Stimulated activated CD8-positive, alpha-beta memory T cell treated with anti-CD3 and anti-CD28 coated beads, Interleukin-15, amount 100 ng/mL, for 1 hour (primary cell): ENCODE measurements at places on chromosomes 3 and 15.

GRCh38 chr15:51846463-51847230 lies 17.2 kb downstream of the TMOD3 start:
- DNase-seq: no peak

- no peak for DNase-seq
Measured at GRCh38 chr3:186123012-186123411, 14.1 kb upstream of the ETV5 start.

DNA sequence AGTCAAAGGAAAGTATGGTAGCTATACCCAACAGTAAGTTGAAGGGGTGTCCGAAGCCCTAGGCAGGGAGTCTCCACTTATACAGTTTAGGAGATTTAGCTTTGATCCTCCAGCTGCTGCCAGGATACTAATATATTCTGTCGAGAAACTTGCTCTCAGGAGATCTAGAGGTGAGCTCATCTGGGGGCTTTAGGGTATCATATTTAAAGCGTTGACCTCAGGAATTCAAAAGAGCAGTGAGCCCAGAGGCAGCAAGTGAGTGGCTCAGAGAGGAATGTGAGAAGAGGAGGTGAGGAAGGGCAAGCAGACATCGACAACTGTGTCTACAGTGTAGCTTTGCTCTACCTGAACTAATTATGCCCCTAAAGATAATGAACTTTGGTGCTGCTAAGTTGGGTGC lies 245.1 kb upstream of the LRTM1 start:
- no peak for DNase-seq

DNA sequence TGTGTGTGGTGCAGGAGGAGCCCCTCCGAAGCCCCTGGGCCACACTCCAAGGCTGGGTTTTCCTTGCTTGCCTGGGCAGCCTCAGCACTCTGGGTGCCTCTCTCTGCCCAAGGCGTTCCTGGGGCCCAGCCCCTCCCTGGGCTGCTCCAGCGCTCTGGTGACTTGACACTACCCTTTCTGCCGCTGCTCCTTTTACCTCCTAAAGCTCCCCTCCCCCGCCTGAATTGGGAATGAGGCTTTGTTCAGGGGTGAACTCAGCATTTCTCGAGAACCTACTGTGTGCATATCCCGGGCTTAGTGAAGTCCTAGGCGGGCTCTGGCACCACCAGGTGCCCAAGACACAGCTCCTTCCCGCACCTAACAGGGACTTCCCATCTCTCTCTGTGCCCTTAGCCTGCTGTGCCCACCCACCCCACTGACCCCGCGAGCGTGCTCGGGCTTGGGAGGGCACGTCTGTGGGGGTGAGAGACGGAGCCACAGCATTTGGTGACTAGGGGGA lies 1.2 kb upstream of the BAHD1 start:
- DNase-seq: no peak

DNA sequence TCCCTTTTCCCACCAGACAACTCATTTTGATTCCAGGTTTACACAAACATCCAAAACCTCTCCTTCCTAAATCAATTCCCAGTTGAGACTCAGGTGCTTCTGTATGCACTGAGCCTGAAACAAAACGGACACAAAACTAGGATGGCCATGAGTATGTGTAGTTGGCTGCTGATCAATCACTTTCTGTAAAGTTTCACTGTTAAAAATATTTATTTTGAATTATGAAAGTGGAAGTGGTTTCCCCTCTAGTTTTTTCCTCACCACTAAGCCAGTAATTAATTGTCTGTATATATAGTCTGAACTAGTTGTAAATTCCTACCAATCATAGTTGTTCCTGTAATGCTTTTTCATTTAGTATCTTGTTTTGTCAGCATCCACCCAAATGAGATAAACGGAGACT lies 51.7 kb upstream of the TSPAN3 start:
- no peak for DNase-seq

DNA sequence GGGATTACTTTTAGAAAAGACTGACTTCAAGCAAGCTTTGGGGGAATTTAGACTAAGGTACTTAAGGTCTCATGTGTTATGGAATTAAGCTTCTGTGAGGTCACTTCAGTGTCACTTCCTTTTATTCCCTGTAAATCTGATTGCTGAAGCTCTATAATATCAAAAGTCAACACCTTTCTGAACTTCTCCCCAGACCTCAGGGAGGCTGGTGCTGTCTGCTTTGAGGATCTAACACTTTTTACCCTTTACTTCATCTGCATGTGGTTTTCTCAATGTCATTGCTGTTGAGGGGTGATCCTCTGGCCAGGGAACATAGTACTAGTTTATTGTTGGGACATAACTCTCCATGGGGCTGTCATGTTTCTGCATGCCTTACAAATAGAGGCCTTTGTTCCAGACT lies 41.8 kb upstream of the RASGRF1 start:
- DNase-seq: no peak

GRCh38 chr3:127011270-127011992 lies 28.5 kb downstream of the PLXNA1 start:
- DNase-seq: no peak

DNA sequence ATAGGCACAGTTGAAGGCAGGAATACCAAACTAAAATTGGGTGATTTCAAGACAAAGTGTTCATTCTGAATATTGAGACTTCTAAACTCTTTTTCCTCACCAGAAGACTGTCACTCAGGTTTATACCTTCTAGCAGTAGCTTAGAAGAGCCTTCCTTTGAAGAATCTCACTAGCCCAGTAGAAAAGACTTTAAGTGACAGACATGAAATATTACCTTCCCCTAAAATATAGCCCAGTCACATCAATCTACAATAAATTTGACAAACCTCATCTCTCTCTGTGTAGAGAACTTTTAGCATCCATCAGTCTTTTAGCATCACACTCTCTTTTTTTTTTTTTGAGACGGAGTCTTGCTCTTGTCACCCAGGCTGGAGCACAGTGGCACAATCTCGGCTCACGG lies 97.5 kb downstream of the HERC1 start:
- DNase-seq: no peak

- no peak for DNase-seq
Measured at GRCh38 chr15:77998592-77998991, 78.9 kb downstream of the TBC1D2B start.

DNA sequence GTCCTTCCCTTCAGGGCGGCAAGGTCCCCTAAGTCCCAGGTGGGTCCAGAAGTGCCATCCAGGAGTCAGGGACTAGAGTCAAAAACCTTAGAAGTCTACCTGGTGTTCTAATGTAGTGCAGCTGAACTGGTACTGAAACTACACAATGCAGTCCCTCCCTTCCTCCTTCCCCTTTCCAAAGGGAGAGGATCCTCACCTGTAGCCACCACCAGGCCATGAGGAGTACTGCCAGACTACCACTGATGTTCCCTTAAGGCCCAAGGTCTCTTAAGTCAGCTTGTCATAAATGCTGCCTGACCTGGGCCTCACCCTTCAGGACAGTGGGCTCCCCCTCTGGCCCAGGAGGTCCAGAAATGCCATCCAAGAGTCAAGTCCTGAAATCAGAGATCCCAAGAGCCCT lies 98.9 kb downstream of the ULK4 start:
- no peak for DNase-seq

- no peak for DNase-seq
Measured at GRCh38 chr15:38668898-38669391, 104.3 kb upstream of the RASGRP1 start.

DNA sequence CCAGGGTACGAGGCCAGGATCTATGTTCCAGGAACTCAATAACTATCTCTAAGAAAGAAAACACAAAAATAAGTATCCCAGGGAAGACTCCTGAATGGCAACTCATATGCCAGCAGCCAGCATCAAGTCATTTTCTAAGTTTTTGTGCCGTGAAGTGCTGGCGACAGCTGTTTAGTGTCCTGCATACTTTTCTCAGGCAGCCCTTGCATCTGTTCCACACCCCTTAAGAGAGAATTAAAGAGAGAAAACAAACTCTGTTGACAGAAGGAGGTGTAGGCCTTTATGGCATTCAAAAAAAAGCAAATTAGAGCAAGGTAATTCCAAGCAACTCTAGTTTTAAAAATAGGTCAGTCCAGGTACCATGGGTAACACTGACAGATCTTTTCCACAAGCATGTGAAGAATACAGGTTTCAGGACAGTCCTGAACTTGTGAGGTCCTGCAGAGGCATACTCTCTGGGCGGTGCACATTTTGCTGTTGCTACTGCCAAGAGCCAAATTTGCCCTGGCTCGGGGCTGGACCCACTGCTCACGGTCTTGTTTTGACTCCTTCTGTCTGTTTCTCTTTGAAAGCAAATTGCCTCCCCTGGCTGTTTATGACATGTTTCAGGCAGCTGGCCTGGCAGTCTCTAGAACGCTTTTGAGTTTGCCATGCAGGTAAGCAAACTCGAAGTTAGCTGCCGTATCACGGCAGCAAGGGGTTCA lies 252.1 kb upstream of the ADAMTS9 start:
- DNase-seq: no peak

GRCh38 chr3:117695321-117695720 lies 985.7 kb downstream of the TUSC7 start:
- no peak for DNase-seq

DNA sequence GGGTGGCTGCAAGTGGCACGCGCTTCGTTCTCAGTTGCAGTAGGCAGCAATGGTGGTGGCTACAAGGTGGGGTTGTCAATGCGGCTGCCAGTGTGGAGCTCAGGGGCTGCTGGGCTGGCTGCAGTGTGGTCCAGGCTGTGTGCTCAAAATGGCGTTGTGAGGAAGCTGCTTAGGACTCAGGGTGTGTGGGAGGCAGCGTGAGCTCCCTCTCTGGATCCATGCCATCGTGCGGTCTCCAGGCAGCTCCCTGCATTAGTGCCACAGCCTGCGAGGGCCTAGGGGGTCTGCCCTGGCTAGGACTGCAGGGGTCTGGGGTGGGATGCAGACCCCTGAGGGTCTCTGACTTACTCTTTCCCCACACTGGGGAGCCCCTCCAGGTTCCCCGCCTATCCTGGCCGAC lies 397.2 kb downstream of the OCA2 start:
- DNase-seq: no peak

- DNase-seq: no peak
Measured at GRCh38 chr15:72998681-72999466, 53.4 kb upstream of the NEO1 start.

DNA sequence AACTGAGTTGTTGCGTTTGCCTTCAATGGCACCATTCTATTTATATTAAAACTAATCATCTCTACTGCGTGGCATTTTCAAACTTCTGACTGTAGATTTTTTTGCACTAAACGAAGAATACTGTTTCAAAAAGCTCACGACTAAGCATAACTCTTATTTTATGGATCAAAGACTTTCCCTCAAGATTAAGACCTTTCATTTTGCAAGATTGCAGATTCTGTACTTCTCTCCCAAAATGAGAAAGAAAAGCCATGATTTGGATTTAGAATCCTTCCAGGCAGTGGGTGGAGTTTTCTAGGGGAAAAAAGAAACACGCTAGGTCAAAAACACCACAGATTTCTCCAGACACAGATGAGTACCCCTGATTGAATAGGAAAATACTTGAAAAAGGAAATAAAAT lies 617.2 kb upstream of the NR2F2 start:
- DNase-seq: no peak
